Caudate nucleus (tissue), 63 donors: ENCODE measurements at places on chromosomes 12 and 14.

DNA sequence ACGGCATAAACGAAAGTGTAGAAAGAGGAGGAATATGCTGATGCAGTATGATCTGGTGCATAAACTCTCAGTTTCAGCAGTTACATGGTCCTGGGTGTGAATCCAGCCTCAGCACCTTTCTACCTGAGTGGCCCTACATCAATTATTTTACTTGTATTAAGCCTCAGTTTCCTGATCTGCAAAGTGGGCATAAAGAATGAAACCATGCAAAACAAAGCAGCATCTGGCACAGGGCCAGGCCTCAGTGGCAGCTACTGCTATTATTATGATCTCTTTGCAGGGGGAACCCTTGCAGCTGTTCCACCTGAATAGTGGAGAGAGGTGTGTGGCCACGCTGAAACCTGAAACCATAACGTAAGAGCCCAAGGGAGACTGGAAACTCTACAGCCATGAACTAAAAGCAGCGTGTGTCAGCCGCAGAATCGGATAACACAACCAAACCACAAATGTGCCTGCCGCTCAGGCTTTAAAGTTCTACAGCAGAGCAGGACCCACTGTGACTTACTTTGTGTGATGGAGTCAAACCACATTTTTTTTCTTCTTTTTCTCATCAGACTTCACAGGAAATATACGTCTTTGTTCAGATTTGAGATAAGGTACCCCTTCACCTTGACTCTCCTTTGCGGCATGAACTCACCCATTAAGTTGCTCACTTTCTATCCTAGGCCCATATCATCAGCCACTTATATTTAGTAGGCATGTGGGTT lies 29.2 kb upstream of the FOS start:
- DNase-seq = no peak

- no peak for DNase-seq
Observed at GRCh38 chr12:49296836-49297694, 2.1 kb downstream of the PRPH start.

DNA sequence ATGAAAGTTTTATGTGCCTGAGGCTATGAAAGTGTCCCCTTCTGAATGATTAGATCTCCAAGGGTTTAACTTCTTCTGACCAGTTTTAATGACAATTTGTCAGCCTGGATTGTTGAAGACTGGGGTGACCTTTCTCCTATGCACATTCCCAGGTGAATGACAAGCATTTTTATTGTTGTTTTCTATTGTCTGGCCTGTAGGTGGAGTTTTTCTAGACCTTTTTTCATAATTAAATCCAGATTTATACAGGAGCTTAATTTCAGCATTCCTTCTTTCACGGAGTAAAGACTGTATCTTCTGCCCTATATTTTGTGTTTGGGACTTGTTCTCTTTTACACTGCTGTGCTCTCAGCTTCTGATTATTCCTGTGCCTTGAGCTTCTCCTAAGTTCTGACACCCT lies 125.0 kb upstream of the FAR2 start:
- DNase-seq = no peak

- no peak for DNase-seq
Observed at GRCh38 chr12:32906399-32907165, 10.0 kb upstream of the PKP2 start.

GRCh38 chr12:132219323-132219722 lies 75.1 kb downstream of the NOC4L start:
- DNase-seq = no peak

DNA sequence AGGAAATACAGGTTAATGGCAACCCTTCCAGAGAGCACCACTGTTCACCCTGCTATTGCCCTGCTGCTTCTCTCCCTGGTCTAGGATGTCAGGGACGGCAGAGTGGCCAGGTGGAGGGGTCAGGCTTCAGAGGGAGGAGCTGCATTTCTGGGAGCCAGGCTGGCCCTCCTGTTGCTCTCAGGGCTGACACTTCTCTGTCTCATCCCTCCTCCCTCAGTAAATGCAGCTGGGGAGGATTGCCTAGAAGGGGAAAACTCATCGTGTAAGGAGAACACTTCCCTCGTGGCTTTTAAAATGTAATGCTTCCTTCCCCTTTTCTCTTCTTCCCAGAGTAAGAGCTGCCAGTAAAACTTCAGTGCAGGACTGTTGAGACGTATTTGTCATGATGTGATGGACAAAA lies 20.8 kb downstream of the SUSD6 start:
- no peak for DNase-seq

GRCh38 chr12:113050795-113051194 lies 5.7 kb upstream of the DTX1 start:
- DNase-seq = no peak

GRCh38 chr14:58292187-58292586 lies 6.2 kb upstream of the ARID4A start:
- DNase-seq = no peak

DNA sequence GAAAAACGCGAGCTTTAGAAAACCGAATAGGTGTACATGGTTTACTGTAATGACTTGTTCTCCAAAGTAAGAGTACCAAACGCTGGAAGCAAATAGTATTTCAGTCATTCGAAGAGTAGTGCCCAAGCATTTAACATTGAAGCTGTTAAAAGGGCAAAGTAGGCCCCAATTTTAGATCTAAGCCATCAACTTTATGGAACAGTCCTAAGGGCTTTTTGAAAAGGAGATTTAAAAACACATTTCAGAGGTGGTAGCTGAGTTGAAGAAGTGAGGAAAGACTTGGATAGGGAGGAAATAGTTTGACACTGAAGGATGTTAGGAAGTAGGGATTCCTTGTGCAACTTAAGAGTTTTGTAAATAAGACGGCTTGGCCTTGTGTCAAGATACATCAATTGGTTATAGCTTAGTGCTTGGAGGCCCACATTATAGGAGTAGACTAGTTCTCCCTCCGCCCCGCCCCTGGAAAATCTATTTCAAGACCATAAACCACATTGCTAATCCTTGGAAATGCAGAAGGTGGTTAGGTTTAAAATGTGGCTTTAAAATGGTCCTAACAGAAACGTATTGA lies 783 bp upstream of the TUBA1B start:
- no peak for DNase-seq

GRCh38 chr14:47490766-47491165 lies 184.6 kb downstream of the MDGA2 start:
- DNase-seq = no peak

DNA sequence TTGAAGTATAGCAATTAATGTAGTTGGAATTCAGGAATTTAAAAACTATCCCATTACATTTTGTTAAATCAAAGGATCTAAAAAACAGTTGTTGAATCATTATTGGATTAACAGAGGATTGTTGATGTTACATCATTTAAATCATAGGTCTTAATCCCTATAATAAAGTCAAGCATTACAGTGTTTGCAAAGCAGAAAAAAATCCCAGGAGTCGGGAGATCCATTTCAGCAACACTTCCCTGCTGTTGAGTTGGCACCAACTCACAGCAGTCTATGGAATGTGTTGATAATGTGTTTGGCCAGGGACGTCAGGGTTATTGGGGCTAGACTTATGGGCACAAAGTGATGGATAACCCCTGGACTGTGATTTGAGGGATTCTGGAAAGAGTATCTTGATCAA lies 99.1 kb upstream of the TMTC1 start:
- DNase-seq = no peak

DNA sequence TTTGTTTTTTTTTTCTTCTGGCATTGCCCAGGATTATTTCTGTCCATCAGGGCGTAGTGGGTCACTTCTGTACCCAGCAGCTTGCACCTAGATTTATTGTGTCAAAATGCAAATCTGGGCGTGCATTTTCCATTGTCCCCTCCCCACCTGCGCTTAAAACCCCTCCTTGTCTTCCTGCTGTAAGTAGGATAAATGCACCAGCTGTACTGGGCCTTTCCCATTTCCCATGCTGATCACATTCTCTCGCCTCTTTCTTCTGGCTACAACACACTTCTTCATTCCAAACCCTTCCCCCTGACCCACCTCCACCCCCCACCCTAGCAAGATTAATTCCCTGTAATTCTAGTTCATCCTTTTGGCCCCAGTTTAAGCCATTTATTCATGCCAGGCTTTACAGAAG lies 128.0 kb downstream of the ETV6 start:
- DNase-seq = no peak

GRCh38 chr12:112479413-112479812 lies 60.7 kb downstream of the PTPN11 start:
- no peak for DNase-seq

DNA sequence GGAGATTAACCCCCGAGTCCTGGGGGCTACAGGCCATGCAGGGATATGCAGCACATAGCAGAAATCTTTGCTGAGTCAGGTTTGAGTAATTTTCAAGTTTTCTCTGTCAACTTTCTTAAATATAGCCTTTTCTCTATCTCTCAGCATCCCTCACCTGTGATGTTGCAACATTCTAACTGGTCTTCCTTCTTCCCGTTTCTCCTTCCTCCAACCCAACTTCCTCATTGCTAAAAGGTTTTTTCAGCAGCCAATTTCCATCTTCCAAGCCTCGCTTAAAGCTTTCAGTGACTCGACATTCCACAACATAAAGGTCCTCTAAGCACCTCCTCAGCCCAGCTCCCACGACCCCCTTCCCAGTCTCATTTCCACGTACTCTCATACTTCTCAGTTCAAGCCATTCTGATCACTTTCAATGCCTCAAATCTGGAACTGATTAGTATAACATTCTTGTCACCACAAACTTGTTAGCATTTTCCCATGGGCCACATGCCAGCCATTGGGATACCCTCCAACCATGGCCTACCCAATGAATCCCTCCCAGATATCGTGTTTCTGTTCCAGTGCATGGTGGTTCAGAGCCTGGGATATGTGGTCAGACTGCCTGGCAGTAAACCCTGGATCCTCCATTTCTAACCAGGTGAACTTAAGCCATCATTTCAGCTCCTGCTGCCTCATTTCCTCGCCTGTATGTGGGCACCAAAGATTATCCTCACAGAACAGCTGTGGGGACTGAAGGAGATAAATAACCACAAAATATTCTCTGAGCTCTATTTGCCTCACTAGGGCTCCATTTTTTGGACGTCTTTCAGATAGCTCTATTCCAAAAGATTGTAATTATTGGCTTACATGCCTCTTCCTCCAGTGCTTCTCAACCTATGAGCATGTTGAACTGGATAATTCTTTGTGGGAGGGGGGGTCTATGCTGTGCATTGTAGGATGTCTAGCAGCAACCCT lies 65.8 kb downstream of the KCNK10 start:
- DNase-seq = no peak

GRCh38 chr12:11805680-11806079 lies 156.2 kb downstream of the ETV6 start:
- no peak for DNase-seq

- DNase-seq = no peak
Observed at GRCh38 chr14:73953731-73954130, 3.6 kb downstream of the COQ6 start.

- no peak for DNase-seq
Observed at GRCh38 chr14:52048641-52049204, 20.1 kb downstream of the NID2 start.

GRCh38 chr12:98408681-98409080 lies 106.7 kb upstream of the TMPO start:
- no peak for DNase-seq

DNA sequence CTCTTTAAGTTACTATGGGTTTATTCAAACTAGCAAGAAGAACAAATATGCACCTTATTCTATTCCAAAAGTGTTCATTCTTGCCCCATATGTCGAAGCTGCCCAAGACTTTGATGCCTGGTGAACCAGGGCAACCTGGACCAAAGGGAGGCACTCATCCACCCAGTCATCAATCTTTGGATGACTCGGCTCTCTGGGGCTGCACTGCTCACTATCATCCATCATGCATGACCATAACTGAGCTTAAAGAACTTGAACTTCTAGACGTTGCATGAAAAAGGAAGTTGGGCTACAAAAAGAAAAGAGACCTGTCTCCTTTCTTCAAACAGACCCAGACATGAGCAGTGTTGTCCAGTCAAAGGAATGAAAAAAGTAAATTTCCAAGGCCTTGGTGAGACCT lies 1.2 kb downstream of the KRT4 start:
- DNase-seq = no peak

- no peak for DNase-seq
Observed at GRCh38 chr12:78167510-78167909, 336.8 kb downstream of the NAV3 start.

DNA sequence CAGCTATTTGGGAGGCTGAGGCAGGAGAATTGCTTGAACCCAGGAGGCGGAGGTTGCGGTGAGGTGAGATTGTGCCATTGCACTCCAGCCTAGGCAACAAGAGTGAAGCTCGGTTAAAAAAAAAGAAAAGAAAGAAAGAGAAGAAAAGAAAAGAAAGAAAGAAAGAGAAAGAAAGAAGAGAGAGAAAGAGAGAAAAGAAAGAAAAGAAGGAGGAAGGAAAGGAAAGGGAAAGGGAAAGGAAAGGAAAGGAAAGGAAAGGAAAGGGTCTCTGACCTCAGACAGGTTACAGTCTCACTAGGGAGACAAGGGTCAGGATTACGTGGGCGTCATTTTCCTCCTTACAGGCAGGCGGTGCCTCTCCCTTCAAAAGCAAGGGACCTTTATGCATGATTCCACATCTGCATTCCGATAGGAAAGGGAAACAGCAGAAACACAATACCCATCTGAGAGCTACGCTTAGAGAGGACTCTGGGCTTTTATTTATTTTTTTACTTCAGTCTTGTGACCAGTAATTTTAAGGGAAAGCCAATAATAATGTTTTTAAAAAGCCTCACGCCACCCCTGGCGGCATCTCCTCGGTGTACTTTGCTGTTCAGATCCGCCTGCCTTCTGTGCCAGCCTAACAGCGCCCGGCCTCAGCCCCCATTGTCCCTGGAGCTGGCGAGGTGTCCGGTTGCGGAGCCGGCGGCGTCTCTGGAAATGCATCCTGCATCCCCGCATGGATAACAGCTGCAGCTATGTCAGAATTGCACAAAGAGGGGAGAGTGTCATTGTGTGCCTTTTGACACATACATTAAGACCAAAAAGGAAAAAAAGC lies 945 bp upstream of the HIP1R start:
- DNase-seq = peak; percentile 54

DNA sequence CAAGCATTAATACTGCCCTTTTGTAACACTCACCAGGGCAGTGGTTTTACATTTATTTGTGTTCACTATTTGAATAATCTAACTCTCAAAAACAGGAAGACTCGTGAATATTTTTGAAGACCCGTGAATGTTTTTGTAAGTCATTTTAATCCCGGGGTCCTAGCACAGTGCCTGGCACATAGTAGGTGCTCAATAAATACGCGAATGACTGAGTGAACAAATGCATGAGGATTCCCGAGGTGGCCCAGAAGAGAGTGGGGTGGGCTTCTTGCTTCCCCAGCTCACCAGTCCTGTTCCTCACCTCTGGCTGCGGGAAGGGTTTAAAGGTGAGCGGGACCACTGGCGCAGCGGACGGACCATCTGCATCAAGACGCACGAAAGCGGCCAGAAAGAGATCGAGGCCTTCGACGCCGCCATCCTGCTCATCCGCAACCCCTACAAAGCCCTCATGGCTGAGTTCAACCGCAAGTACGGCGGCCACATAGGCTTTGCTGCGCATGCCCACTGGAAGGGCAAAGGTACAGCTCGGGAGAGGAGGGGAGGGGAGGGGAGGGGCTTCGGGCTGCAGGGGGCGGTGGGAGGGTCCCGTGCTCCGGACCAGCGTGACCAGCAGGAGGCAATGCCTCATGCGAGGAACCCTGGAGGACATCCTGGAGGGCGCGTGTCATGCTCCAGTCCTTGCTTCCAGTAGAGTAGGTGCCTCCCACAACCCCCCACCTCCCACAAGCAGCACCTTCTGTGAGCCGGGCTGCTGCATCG lies 98.9 kb downstream of the CMKLR1 start:
- no peak for DNase-seq
